Fibroblast of the aortic adventitia (primary cell): ENCODE measurements at places on chromosomes 7 and 10.

DNA sequence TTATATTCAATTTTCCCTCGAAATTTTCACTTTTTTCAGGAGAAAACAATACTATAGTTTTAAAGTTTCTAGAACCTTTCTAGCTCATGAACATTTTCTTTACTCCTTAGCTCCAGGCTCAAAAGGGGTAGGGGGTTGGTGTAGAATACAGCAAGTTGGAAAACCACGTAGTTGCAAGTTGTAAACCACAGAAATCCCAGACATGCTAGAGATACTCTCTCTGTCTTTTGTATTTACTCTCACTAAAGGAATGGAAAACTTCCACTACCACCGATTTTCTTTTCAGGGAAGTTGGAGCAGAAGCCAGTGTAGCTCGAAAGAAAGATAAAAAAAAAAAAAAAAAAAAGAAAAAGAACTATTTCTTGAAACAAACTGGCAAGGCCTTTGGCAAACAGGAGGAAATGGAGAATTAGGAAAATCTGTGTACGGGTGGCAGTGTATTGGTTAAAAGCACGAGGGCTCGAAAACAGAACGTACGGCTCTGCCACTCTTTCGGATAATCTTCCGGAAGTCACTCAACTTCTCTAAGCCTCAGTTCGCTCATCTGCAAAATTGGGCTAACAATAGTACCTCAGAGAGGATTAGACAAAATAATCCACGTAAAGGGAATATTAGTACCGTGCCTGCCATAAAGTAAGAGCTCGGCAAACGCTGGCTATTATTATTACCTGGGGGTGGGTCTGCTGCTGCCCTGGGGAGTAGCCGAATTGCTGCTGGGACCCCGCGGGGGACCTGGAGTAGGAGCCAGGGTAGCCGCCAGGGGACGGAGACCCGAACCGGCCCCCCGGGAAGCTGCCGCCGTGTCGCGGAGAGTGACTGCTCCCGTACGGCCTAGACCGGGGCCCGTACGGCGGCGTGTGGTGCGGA, 628 bp downstream of the MPLKIP start:
- DNase-seq, result peak; percentile 29

DNA sequence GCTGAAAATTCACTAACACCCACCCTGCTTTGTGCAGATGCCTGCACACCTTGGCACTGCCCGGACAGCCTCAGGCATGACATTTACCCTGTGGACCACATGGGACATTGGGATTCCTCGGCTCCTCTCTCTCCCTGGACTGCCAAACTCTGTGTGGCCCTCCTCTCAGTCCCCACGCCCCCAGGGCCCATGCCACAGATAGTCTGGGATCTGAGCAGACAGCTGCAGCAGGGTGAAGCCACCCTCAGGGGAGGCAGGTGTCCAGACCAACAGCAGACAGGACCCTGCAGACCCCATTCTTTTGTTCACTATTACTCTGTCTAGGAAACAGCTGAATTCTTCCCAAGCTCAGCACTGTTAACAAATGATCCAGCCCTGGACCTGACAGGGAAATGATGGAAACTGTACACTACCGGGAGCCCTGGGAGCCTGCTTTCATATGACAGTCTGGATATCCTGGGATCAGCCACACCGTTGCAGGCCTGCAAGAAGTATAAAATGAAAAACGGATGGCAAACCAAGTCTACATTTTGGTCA, 83.4 kb downstream of the VOPP1 start:
- no peak for DNase-seq

GRCh38 chr10:129049501-129049900, 417.5 kb upstream of the MGMT start:
- DNase-seq, result no peak

DNA sequence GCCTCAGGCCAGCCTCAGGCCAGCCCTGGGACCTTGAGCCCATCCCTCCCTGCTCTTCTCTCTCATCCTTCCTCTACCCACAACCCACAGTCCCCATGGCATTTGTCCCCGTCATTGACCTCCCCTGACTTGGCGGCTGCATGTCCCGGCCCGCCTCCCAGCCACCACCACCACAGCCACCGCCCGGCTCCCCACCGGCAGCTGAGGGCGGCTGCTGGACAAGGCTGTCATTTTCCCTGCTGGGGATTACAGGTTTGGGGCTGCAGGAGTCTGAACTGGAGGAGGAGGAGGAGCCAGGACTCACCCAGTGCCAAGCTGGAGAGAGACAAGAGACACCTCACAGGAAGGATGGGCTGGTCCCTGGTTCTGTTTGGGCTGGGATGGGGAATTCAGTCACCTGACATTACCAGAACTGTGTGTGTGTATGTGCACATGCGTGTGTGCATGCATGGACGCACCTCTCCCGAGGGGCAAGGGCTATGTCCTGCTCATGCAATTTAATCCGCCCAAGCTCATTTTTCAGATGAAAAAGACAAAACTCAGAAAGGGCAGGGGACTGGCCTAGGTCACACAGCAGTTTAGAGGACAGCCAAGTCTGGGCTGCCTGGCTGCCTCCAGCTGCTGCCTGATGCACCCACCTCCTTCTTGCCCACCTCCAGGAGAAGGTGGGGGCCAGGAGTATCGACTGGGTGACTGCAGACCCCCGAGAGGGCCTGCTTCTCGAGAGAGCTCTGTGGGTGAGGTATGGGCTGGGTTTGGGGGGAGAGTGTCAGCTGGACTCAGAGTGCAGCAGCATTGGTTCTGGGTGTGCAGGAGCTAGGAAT, 113.1 kb downstream of the ZMIZ1 start:
- no peak for DNase-seq

DNA sequence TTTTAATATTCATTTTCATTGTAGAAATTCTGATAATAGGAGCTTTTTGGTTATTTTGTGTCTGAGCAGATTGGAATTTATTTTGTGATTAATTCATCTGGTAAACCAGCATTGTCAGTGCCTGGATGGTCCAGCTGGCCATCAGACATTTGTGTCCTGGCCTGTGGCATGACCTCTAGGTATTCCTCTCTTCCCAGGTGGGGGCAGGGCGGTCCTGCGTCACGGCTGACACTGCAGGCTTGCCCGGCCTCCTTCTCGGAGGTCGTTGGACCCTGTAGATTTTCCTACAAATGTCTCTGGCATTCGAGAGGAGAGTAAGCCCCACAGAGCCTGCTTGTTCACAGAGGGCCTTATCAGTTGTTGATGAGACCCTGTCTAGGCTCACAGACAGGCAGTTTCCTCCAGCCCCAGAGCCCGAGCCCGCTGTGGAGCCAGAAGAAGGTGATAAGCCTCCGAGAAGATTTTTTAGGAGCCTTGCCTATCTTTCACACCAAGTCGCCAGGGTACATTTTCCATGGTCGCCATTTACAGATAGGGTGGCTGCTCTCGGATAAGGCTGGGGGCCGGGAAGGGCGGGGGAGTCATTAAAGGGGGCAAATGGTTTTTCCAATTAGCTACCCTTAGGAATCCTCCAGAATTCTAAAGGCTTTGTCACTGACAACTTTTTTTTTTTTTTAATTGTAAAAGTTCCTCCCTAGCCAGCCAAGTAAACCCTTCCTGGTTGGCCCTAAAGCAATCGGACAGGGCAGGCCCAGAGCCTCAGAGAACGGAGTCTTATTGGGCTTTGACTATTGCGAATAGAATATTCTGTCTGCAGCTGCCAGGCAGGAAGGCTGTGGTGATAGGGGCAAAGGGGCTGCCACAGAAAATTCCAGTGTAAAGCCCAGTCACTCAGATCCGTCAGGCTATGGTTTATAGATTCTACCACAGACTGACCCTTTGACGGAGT, 78.1 kb upstream of the TBX20 start:
- DNase-seq, result no peak

DNA sequence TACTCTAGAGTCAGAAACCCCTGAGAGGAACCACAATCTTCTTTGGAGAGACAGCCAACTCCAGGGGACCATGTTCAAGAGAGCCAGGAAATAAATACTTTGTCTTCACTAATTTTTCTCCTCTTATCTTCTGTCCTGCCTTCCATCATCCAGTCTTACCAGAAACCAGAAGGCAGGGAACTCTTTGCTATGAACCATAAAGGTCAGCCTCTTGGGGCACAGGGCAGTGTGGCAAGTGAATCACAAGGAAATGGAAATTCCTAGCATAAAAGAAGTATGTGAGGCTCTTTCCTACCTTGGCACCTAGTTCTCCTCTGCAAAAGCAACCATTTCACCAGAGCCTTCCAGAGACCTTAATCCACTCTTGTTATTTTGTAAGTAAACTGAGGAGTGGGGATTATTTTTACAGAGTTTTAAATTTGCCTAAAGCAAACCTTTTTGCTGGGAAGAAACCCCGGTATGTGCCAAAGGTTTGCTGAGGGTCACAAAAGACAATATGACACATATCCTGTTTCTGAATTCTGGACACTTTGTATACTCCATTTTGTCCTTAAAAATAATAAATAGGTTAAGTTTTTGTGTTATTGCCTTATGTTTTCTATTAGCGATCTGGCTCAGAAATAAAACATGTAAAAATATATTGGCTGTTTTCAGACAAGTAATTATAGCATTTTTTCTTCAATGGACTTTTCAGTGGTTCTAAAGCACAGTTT, 87.1 kb downstream of the ADAM22 start:
- DNase-seq, result peak; percentile 7
